Hematopoietic multipotent progenitor cell treated with erythropoietin and hydrocortisone succinate and interleukin-3 and kit ligand, for 4 days (in vitro differentiated cells): ENCODE measurements at places on chromosomes 4 and X.

DNA sequence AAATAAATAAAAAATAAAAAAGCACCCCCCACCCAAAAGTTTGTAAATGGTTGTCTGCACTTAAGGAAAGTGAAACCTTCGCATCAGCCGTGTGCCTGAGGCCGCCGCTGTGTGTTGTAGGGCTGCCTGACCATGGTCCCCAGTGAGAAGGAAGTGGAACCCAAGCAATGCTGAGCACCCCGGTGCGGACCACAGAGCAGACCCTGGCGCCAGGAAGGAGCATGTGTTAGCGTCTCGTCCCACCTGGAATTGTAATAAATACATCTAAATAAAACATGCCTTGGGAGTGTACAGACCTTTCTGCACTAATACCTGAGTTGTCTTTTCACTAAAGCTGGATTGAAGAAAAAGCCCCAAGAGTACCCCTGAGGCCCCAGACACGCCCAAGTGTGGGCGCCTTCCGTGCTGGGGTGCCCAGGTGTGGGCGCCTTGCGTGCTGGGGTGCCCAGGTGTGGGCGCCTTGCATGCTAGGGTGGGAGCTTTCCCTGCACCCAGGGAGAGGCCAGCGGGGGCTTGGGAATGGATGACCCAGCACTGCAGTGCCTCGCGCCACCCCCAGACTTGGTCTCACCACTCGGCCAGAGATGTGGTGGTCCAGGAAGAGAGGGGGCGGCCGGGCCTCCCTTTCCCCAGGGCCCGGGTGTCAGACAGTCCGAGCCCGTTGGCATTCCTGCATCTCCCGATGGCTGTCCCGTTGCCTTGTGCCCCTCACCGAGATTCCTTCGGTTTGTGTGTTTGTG lies 33.7 kb downstream of the HTT-AS start:
- DNase-seq = no peak

- DNase-seq = no peak
Observed at GRCh38 chr4:138972956-138973801, 42.4 kb upstream of the NOCT start.

DNA sequence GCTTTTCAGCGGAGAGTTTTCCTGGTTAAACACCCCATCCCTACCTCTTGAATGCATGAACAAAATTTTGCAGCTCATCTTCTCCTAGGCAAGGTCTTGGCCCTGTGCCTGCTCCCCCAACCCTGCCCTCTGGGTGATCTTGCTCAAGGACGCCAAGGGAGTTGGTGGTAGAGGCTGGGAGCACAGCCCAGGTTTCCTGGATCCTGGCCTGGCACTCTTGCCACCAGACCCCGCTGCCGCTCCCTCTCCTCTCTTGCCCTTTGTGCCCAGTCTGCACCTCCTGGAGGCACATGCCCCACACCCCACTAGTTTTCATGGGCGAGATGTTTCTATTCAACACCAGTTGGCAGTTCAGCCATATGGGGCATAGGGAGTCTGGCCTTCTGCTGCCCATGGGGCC lies 37.3 kb downstream of the TSC22D3 start:
- DNase-seq = no peak

GRCh38 chr4:153969542-153969941 lies 180.7 kb upstream of the SFRP2 start:
- DNase-seq = no peak

DNA sequence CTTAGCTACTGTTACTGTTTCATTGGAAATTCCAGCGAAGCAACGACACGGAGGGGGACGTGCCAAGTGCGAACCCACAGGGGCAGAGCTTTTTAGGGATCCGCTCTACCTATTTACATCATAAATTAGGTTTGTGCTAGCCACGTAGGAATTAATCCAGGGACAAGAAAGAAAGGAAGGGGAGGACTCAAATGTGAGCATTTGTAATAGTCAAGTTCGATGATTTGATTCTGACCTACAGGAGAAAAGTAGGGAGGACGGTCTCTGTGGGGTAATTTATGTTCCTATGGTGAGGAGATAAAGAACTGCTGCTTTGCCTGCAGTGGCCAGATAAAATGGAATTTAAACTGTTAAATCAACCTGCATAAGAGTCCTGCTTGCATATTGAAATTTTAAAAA lies 1.7 kb downstream of the INTS6L start:
- DNase-seq = peak; percentile 79

DNA sequence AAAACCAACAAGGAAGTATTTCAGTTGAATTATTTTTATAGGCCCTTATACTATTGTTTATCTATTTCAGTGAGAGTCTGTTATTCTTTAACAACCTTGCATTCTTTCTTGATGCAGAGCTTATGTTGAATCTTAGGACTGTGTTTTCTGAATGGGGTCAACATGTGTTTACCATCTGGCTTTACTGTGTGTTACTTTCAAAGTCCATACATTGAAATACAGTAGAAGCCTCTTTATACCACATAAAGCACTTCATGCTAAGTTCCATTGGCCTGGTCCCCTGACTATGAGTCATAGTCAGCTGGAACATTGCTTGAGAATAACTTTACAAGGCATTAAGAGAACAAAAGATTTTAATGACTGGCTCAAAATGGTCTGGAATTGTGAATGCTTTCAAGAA lies 152.6 kb downstream of the GASK1B start:
- DNase-seq = no peak

DNA sequence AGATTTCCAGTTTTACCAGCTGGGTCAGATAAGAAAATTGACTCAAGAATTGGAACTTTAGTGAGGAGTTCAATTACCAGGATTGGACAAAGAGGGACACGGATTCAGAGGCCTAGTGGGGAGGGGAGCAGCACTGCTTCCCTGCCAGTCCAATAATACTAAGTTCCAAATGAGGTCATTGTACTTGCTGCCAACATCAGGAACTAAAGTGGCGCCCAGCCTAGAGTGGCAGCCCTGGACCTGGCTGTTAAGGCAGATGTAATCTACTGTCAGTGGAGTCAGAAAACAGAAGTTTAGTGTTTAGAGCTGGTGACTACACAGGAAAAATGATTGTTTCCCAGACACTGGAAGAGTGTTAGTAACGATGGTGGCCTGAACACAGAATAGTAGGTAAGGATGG lies 42.7 kb upstream of the RAPGEF2 start:
- DNase-seq = peak; percentile 34

- no peak for DNase-seq
Observed at GRCh38 chrX:118571836-118572235, 76.2 kb downstream of the DOCK11 start.

DNA sequence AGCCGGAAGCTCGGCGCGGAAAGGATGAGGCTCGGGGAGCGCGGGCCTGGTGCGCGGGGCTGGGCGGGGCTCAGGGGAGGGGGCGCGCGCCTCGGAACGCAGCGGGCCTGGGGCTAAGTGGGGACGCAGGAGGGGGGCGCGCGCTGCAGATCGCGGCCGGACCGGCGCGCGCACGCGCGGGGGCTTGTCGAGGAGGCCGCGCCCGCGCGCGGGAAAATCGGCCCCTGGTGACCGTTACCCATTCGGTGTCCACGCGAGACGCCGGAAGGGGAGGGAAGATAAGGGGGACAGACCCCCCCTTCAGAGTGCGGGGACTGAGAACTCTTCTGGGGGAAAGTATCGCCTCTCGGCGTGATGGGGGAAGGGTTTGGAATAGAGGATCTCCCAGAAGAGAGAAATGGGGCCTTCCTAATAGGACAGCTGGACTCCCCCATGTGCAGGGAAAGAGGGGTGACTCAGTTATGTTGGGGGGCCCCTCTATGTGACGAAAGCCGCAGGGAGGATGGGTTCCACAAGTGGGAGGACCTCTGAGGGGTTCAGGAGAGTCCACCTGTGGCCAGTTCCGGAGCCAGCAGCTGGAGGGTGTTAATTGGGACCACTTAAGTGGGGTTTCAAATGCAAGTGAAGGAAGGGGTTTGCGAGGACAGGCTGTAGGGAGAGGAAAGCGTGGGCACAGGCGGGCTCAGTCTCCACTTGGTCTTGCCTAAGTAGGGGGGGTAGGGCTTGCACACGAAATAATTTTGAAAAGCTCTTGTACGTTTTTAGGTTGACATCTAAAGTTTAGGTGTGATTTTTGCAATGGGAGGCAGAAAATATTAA lies 584 bp downstream of the SUV39H1 start:
- peak; percentile 85 for DNase-seq

- no peak for DNase-seq
Observed at GRCh38 chrX:148741441-148741840, 241.0 kb downstream of the AFF2 start.

GRCh38 chr4:76322236-76322635 lies 15.7 kb downstream of the STBD1 start:
- DNase-seq = no peak

DNA sequence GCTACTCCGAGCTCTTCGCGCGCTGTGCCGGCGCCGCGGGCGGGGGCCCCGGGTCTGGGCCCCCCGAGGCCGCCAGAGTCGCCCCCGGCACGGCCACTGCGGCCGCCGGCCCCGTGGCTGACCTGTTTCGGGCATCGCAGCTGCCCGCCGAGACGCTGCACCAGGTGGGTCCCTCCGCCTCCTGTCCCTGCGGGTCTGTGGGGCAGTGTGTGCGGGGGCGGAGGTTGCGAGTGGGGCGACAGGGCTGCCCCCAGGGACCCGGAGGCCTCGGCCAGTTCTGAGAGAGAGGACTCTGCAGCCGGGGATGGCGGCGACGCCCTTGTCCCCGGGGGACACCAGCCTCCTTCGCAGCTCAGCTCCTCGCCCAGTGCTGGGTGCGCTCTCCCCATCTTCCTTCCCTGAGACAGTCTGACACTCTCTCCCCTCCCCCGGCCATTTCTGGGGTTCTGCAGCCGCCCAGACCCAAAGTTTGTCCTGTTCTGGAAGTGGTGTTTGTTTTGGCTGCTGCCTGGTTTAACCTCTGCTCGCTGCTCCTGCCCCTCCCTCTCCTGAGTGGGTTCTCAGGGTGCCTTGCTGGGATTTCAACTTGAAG lies 609 bp downstream of the REPS2 start:
- DNase-seq = no peak

DNA sequence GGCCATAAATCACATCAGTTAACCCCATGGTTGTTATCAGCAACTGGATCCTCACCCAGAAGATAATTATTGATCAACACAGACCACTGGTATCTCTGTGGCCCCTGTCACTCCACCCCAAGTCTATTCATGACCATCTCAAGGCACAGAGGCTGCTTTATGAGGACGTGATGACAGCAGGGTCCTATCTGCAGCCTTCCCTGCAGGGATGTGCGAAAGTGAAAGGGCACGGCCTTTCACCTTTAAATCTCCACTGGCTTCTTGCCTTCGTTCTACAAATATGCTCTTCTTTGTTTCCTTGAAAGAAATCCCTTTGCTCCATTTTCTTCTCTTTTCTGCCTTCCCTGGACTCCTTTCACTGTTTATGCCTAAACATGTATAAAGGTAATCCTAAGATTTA lies 170.6 kb upstream of the EDNRA start:
- DNase-seq = no peak

DNA sequence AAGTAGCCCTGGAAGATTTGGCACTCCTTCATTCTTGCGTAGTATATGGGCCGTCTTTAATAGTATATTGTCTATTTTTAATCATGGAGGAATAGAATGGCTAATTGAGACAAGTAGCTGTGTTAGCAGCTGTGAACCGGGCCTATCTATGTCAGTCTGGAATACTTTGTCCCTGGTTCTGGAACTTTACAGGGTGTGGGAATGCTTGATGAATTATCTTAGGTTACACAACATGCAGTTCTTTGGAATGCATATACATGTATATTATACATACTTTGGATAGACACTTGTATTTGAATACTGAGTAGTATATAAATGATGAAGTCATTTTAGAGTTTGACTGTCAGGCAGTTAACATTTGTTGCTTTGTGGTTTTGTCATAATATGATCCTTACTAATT lies 37.4 kb downstream of the PDLIM5 start:
- no peak for DNase-seq

DNA sequence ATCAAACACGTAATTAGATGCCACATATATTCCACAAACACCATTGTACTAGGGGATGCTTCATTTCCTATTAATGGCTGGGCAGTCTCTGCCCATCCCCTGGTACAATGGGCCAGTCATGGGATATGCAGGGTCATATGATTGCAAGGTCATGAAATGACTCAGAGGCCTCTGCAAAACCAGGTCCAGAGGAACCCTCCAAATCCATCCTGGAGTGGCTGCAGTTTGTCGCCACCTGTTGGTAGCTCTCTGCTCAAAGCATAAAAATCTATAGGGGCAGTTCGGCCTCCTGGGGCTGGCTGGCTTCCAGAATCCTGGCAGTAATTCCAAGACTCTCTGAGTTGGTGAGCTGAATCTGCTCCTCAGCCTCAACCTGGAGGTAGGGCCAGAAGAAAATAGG lies 22.9 kb upstream of the PUDP start:
- DNase-seq = peak; percentile 34

GRCh38 chr4:15413010-15413622 lies 14.7 kb upstream of the C1QTNF7 start:
- no peak for DNase-seq

DNA sequence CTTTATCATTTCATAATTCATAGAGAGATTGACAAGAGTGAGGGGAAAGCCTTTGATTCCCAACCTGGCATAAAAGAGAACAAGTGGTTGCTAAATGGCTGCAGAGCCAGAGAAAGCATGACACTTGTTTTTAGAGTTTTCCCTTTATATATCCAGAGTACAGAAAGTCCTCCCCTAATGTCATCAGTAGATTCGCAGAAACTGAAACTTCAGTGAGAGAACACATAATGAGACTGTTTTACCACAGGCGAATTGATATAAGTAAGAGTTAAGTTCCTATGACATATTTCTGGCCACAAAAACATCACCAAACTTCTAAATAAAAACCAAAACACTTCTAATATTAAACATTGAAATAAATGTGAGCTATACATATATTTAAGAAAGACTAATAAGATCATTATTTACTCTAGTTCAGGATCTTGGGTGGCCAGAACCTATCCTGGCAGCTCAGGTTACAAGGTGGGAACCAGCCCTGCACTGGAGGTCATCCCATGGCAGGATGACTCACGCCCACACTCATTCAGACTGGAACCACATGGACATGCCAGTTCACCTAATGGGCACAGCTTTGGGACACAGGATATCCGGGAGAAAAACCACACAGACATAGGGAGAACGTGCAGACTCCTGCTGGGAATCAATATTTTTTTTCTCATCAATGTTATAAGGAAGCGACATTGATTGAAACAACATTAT lies 35.5 kb downstream of the NWD2 start:
- no peak for DNase-seq

- no peak for DNase-seq
Observed at GRCh38 chr4:42641656-42642055, 15.2 kb downstream of the ATP8A1 start.

- DNase-seq = peak; percentile 89
Observed at GRCh38 chrX:48531358-48531959, 8.1 kb upstream of the TBC1D25 start.
